Kidney (tissue), 22 donors: ENCODE measurements at places on chromosomes 7 and 10.

- DNase-seq, result no peak
Measured at GRCh38 chr7:33742521-33742920, 162.8 kb upstream of the BMPER start.

- DNase-seq, result no peak
Measured at GRCh38 chr7:24501009-24501408, 72.2 kb upstream of the PALS2 start.

DNA sequence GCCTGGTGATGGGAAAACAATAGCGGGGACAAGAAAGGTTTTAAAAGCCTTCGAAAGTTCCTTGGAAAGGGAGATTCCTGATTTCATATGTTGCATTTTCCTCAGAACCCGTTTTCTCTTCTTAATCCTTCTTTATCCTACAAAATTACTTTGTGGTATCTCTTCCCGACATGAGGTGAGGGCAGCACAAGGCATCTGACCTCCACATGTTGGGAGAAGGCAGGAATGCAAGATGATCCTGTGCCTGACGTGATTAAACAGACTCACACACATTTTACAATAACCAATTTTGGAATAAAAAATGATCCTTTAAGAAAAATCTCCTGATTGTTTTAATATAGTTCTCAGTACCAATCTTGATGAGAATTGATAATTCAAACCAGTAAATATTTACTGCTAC, 153.3 kb upstream of the MKLN1 start:
- no peak for DNase-seq

GRCh38 chr7:22394739-22395138, 37.8 kb upstream of the RAPGEF5 start:
- DNase-seq, result no peak

DNA sequence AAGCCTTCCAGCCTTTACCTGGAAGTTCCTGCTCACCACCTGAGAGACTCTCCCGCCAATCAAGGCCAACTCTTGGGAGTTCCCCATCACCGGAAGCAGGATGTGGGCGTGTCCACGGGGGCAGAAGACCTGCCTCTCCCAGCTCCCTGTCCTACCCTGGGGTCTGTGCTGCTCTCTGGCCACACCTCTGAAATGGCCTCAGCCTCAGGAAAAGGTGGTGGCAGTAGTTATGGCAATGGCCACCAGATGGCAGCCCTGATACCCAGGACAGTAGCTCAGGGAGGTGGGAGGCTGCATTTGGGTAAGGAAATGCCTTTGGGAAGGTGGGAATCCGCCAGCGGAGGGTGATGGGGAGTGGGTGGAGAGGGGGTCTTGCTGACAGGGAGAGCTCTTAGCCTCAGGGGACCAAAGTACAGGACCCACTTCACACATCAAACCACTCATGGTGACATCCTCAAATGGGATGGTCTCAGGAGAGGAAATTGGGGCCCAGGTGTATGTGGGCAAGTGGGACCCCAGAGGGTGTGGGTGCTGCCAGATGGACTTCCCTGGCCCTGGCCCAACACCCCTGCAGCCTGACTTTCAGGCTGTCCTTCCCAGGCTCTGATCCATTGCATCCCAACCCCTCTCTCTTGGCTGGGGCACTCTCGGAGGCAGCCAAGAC, 33.9 kb downstream of the KAZALD1 start:
- peak; percentile 82 for DNase-seq

- DNase-seq, result no peak
Measured at GRCh38 chr10:94496646-94497045, 48.9 kb upstream of the HELLS start.

DNA sequence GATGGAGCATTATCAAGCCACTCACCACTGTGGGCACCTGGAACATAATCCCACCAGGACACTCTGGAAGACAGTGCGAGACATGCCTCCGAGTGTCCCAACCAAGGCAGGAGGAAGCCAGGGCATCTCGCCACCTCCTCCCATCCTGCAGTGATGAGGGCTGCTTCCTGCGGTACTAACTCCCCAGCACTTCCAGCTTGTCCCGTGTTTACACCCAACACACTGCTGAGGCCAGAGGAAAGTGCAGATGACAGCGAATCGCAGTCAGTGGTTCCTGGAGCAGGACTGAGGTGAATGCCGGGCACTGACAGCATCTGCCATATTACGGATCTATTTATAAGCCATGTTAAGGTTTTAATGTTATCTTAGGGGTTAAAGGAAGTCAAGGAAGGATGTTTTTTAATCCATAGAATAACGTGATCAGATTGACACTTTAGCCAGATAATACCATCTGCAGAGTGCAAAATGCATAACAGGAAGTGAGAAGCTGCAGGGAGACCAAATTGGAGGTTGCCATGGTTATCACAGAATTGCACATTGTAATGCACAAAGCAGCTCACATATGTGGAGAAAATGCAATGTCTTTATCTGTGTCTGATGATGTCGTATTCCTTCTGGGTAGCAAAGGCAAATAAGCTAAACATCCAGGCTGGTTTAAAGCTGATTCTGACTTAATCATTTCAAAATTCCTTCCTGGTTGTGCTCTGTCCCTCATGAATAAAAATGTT, 314.1 kb upstream of the C7orf33 start:
- DNase-seq, result no peak

- peak; percentile 95 for DNase-seq
Measured at GRCh38 chr7:144527051-144527471, 123.6 kb upstream of the NOBOX start.

- DNase-seq, result no peak
Measured at GRCh38 chr10:58384095-58384494, 1.1 kb upstream of the TFAM start.

- DNase-seq, result no peak
Measured at GRCh38 chr10:27568196-27569175, 64.4 kb downstream of the RAB18 start.

GRCh38 chr7:13563680-13564079, 425.8 kb downstream of the ETV1 start:
- DNase-seq, result no peak

DNA sequence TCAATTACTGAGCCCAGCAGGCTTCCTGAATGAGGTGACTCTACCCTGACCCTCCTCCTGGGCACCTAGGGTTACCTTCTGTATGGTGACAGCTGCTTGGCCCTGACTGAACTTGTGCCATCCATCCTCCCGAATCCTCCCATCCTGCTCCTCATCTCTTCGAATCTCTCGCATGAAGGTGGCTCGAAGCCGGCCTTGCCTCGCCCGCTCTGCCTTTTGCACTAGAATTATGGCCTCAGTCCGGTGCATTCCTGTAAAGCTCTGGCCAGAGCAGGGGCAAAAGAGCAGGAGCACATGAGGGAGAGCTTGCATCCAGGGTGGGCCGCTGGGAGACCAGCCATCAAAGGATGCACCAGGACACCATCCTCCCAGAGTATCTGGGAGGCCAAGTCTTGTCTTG, 7.5 kb downstream of the H2BK1 start:
- DNase-seq, result no peak

DNA sequence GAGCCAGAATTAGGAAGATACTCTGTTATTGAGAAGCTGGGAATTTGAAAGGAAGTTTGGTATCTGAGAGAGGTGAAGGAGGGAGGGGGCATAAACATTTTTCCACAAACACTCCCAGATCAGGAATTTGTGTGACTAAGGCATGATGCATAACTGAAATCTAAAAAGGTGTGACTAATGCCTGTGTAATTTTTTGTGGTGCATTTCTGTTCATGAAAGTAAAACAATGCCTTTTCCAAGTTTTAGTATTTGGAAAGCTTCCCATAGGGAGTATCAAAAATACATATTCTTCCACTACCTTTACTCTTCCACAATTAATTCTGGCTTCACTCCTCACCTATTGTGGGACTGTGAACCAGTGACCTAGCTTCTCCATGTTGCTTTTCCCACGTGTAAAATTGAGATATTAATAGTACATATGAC, 56.4 kb upstream of the CAV2 start:
- no peak for DNase-seq
